ENCODE measurements at places on chromosomes 1 and 21.

DNA sequence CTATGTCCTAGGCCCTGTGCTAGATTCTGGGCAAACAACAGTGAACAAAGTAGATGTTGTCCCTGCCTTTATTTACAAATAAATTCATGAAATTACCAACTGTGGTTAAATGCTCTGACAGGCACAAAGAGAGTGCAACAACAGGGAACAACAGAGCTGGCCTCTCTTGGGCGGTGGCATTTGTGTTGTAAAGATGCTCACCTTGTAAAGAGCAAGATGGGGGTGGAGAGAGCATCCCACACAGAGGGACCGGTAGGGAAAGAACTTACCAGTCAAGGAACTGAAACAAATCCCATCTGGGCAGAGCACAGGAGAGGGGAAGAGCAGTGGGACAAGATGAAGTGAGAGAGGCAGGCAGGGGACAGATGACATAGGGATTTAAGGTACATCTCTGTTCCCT lies 21.6 kb upstream of the SLC22A15 start:
- no peaks in the 10 kb centered on the region for H3K36me3 ChIP-seq
- no peak overlapping the region for H3K27ac ChIP-seq
- H3K4me3 ChIP-seq, result no peak overlapping the region

GRCh38 chr1:226526801-226527595 lies 21.6 kb upstream of the STUM start:
- H3K4me3 ChIP-seq, result no peak overlapping the region
- H3K36me3 ChIP-seq, result no peaks in the 10 kb centered on the region
- no peak for DNase-seq

- no peak overlapping the region for H3K4me3 ChIP-seq
- H3K36me3 ChIP-seq, result no peaks in the 10 kb centered on the region
- peaks cover 2% of the 10 kb centered on the region for H3K4me1 ChIP-seq
- no peak for DNase-seq
Measured at GRCh38 chr21:35428937-35429336, 379.8 kb upstream of the RUNX1 start.

DNA sequence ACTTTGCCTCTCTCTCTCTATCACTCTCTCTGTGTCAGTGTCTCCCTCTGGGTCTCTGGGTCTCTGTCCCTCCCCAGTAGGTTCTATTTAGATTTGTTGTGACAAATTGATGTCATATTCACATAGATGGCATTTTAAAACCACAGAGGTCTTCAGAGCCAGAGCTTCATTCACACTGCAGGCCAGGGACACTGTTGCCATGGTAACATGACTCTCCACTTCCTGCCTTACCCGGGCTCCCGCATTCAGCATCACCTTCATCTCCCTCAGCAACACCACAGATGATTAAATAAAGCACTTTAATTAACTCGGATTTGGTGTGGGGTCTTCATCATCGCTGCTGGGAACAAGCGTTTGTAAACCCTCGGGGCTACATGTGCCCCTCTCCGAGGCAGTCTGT lies 132.6 kb downstream of the ETS2 start:
- H3K4me3 ChIP-seq, result no peak overlapping the region
- DNase-seq, result no peak
- peak overlapping the region; percentile 48 for H3K27ac ChIP-seq
- no peaks in the 10 kb centered on the region for H3K36me3 ChIP-seq
- no peaks in the 10 kb centered on the region for H3K27me3 ChIP-seq
- H3K4me1 ChIP-seq, result no peaks in the 10 kb centered on the region

- H3K4me3 ChIP-seq, result no peak overlapping the region
- H3K36me3 ChIP-seq, result no peaks in the 10 kb centered on the region
- no peak overlapping the region for H3K27ac ChIP-seq
- no peaks in the 10 kb centered on the region for H3K4me1 ChIP-seq
Measured at GRCh38 chr1:110272045-110272444, 61.9 kb downstream of the KCNC4 start.

GRCh38 chr1:27659497-27660299 lies 12.3 kb downstream of the IFI6 start:
- H3K27ac ChIP-seq, result peak overlapping the region; percentile 99
- no peaks in the 10 kb centered on the region for H3K27me3 ChIP-seq
- DNase-seq, result peak; percentile 87
- peaks cover 74% of the 10 kb centered on the region for H3K4me1 ChIP-seq

DNA sequence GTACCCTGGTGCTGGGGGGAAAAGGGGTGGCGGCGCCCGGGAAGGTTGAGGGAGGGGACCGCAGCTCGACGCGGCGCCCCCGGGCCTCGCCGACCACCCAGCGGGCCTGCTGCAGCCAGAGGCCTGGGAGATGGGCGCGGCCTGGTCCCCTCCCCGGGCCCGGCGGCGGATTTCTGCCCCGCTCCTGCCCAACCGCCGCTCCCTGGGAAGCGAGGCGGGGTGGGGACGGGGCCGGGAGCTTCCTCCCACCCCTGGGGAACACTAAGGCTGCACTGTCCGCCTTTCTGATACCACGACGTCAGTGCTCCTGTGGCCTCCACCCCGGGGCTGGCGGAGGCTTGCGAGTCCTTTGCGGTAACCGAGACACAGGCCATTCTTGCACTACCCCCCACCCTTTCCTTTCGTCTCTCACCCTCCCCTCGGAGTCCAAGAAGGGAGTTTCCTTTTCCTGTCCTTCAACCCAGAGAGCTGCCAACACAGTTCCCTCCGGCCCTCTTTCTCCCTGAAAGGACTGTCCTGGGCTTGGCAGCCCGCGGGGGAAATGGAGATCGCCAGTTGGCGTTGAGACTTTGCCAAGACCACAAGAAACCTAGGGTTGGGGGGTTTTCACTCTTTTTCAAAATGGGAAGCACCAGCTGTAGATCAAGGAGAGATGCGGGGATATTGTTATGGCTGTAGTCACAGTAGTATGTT lies 742 bp downstream of the SH3GLB1 start:
- peaks cover 22% of the 10 kb centered on the region for H3K4me1 ChIP-seq
- H3K4me3 ChIP-seq, result peak overlapping the region; percentile 92
- H3K36me3 ChIP-seq, result peaks cover 10% of the 10 kb centered on the region
- H3K27me3 ChIP-seq, result no peaks in the 10 kb centered on the region

DNA sequence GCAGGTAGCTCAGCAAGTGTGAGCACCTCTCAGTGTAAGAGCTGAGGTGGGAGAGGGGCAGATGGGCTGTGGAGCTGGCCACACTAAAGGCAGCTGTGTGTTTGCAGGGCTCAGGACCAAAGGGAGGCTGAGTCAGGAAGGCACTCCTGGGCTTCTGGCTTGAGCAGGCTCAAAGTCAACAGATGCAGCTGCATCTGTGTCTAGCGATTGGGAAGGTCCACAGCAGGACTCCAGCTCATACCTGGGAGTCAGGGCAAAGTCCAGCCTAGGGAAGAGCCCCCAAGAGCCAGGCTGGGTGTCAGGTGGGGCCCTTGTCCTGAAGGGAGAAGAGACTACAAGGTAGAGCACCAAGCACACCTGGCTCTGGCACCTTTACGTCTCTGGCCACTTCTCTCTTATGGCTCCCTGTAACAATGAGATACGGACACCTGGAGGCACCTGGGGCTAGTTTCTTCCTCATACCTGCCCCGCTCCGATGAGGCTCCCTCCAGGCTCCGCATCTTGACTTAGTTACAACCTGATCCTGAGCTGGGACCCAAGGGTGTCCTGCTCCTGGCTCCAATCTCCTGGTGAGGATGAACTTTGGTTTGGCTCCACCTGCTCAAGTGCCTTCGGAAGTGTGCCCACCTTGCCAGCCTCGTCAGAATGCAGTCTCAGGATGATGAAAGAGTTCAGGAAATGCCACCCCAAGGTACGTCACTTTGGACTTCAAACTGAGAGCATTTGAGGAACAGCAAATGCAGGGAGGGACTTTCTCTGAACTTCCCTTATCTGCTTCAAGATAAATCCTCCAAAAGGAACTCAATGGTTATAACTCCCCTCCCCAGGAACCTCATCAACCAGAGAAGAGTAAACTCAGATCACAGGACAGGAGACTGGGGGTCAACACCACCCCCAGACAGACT lies 21.5 kb upstream of the SLC2A1 start:
- H3K27me3 ChIP-seq, result no peaks in the 10 kb centered on the region
- peak overlapping the region; percentile 95 for H3K27ac ChIP-seq
- H3K4me3 ChIP-seq, result no peak overlapping the region

- no peaks in the 10 kb centered on the region for H3K36me3 ChIP-seq
- H3K4me1 ChIP-seq, result peaks cover 2% of the 10 kb centered on the region
- H3K4me3 ChIP-seq, result no peak overlapping the region
- no peak overlapping the region for H3K27ac ChIP-seq
Measured at GRCh38 chr1:177080564-177080963, 83.9 kb downstream of the ASTN1 start.

GRCh38 chr1:62712336-62713243 lies 24.4 kb upstream of the DOCK7 start:
- DNase-seq, result no peak
- no peaks in the 10 kb centered on the region for H3K4me1 ChIP-seq
- no peak overlapping the region for H3K4me3 ChIP-seq
- no peak overlapping the region for H3K27ac ChIP-seq
- H3K36me3 ChIP-seq, result no peaks in the 10 kb centered on the region
- H3K27me3 ChIP-seq, result no peaks in the 10 kb centered on the region
